Heart left ventricle (tissue), 16 donors: ENCODE measurements at places on chromosomes 2 and 18.

- peak; percentile 37 for DNase-seq
Observed at GRCh38 chr18:10131460-10132395, 217.9 kb downstream of the VAPA start.

DNA sequence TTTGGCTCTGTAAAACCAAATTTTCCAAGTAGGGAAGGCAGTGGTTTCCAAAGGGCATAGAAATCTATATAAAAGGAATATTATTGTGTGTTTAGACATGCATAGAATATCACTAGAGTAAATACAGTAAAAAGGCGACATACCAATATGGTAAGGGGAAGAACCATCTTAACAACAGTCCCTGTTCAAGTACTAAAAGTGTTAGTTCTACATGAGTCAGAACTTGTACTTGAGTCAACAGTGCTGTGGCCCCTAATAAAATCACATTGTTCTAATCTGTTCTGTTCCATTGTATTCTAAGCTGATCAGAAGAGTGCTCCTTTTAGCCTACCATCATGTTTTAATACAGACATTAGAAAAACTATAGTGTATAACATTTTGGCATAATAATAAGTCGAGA is 36.1 kb upstream of the TNFRSF11A start:
- no peak for DNase-seq

DNA sequence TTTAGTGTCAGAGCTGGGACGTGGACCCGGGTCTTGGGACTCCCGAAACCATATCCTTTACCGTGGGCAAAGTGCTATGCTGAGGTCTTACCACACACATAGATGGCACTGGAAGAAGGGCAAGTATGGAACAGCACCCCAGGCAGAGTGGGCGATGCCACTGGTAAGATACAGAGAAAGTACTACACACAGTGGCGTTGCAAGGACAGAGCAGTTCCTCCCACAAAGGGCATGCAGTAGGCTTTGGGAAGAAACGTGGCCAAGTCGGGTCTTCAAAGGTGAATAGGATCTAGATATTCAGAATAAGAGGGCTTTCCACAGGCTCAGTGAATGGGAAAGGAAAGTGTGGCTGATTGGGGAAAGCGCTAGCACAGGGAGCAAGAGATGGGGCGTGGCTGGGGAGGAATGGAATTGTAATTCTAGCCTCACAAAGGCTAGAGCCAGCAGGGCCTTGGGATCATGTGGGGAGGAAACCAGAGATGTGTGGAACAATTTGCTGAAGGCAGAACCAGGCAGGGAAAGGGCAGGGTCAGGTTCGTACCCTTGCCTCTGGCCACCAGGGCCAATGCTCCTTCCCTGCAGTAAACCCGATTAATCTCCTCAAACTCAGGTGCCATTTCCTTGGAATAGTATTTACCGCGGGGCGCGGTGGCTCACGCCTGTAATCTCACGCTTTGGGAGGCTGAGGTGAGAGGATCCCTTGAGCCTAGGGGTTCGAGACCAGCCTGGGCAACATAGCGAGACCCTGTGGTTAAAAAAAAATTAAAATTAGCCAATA is 36.0 kb downstream of the PCBP1 start:
- DNase-seq: peak; percentile 73

GRCh38 chr2:171210864-171211431 is 50.3 kb upstream of the TLK1 start:
- DNase-seq: no peak

DNA sequence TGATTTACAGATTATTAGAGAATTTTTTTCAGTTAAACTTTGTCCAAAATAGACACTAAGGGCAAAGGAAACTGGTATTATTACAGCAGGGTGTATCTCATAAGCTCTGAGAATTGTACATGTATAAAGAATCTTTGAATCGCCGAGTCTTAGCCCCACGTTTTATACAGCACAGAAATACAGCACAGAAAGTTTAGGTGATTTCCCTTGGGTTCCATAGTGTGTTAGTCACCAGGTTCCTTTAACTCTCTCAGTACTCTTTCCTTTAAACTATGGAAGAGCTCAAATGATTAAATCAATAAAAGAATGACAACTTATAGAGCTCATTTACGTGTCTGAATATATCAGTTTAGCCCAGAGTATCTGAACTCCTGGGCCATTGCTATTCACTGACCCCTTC is 256.8 kb downstream of the NEDD4L start:
- no peak for DNase-seq

GRCh38 chr2:191231995-191232394 is 13.2 kb upstream of the MYO1B start:
- no peak for DNase-seq

- DNase-seq: no peak
Observed at GRCh38 chr2:39550701-39551285, 113.7 kb upstream of the MAP4K3 start.

DNA sequence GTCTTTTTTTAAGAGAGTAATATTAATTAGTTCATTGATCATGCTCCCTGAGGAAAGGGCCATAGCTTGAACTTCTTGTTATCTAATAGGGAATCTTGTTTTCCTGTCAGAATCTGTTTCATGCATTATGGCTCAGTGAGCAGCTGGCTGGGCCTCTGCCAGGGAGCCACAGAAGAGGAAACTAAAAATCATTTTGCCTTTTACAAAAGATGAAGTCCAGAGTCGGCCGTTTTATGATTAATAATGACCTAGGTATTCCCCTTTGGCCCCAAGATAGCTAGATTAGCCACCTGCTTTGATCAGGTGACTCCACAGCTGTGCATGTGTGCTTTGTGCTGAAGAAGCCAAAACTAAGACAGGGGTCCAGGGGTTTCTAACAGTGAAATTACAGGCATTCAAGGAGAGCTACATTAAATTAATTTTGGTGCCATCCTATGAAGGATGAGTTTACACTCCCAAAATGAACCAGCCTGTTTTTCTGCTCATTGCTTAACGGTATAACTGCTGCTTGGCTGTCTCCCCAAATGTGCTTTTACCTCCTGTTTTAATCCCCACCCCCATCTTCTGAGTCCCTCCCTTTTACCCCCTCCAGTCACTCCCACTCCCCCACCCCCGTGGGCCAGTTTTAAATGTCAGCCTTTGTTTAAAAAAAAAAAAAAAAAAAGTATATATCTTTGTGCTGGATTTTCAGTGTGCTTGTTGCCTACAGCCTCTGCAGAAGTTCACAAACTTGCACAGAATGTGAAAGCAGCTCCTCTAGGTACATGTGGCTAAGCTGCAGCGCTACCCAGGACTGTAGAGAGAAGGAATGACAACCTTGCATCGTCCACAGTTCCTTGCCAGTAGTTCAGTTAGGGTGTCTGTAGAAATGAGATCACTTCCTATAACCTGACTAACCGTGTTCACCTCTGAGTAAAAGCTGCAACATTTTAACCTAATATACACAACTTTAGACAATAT is 93.1 kb downstream of the CABLES1 start:
- DNase-seq: no peak

GRCh38 chr2:158460632-158461297 is 4.0 kb downstream of the PKP4 start:
- no peak for DNase-seq

GRCh38 chr2:42853549-42854206 is 61.3 kb upstream of the HAAO start:
- no peak for DNase-seq

- no peak for DNase-seq
Observed at GRCh38 chr18:46148810-46149209, 44.6 kb downstream of the HAUS1 start.

GRCh38 chr2:60504049-60504448 is 49.4 kb downstream of the BCL11A start:
- no peak for DNase-seq

GRCh38 chr2:58762176-58762781 is 521.2 kb upstream of the FANCL start:
- DNase-seq: no peak

DNA sequence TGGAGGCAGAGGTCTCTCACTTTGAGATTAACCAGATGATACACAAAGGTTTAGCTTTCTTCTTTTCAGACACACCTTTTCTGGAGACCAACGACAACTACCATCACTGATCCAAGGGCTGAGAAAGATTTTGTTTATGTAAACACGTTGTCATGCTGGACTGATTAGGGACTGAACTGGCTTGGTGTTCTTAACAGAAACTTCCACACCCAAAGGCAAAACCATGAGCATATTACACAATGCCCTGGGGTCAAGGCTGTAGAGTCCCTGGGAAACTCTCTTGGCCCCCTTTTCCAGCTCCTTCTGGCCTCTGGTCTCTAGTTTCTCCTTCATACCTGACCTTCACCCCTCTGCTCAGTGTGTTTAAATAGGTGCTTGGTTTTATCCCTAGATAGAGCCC is 447.0 kb upstream of the TCF4 start:
- no peak for DNase-seq

- DNase-seq: no peak
Observed at GRCh38 chr2:188024811-188025210, 266.9 kb upstream of the GULP1 start.

GRCh38 chr2:48320742-48321141 is 209.2 kb upstream of the STON1 start:
- DNase-seq: no peak

GRCh38 chr2:162065767-162066166 is 8.2 kb downstream of the DPP4 start:
- no peak for DNase-seq

DNA sequence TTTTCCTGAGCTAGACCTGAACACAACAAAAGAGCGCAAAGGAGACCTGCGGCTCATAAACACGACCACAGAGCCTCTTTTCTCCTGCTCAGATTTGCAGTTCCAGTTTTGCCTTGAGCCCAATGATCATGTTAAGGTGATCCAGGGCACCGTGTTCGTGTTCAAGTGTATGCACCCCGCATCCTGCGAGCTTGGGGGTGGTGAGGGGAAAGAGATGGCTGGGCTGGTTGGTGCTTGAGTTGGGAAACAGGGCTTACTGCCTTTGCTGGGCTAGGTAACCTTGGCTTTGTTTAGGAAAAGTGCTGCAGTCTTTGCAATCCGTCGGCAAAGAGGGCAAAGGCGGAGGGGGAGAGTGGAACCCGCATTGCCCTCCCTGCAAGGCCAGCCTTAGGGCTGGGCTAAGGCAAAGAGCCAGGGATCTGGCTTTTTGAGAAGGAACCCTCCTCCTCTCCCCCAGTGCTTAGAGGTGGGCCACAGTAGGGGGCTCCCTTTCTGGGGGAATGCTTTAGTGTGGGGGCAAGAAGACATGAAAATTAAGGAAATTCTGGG is 1.3 kb downstream of the HOXD10 start:
- no peak for DNase-seq

DNA sequence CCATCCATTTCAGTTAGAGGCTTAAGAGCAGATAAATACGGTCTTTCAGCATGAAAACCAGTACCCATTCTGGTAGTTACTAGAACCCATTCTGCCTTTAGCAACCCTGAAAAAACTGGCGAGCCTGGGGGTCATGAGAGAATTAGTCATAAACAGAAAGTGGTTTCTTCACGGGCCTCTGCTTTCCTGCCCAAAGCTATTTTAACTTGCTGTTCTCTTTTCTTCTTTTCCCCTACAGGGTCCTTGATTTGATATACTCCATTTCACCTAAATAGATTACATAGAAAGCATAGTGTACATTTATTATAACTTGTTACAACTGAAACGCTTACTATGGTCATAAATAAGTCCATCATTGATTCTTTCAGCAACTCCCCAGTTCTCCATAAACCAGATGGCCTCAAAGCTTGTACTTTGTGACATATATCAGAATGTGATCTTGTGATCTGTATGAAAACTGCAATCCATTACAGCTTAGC is 48.3 kb downstream of the WDFY1 start:
- DNase-seq: no peak
